ENCODE measurements at places on chromosomes 7 and 10. TPM values are rescaled to one million over a fixed set of nuclear protein-coding genes. Genes with fewer than 3 reads are reported as not detected.
A peak's percentile ranks its signal among the peaks of the same experiment; 100 is the strongest.

- DNase-seq: no peak
Measured at GRCh38 chr10:49778197-49778596, 16.1 kb upstream of the OGDHL start.

DNA sequence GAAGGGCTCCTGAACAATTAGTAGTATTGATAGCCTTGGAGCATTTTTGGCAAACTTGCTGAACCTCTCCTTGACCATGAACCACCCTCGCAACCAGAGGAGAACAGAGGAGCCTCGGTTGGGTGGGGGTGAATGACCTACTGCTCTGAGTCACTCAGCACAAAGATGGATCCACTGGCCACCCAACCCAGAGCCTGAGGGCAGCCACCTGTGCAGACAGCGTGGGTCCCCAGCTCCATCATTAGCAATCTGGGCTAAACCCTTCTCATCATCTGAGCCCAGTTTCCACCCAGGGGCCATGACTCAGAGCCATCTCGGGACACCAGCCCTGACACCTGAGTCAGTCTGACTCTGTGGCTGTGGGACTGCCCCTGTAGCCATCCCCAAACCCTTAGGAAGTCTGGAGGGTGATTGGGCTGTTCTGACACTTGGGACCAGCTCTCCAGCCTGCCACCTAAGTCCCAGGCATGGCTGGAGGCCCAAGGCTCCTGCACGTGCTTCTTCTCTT lies 171.8 kb upstream of the GPR26 start:
- DNase-seq: no peak

DNA sequence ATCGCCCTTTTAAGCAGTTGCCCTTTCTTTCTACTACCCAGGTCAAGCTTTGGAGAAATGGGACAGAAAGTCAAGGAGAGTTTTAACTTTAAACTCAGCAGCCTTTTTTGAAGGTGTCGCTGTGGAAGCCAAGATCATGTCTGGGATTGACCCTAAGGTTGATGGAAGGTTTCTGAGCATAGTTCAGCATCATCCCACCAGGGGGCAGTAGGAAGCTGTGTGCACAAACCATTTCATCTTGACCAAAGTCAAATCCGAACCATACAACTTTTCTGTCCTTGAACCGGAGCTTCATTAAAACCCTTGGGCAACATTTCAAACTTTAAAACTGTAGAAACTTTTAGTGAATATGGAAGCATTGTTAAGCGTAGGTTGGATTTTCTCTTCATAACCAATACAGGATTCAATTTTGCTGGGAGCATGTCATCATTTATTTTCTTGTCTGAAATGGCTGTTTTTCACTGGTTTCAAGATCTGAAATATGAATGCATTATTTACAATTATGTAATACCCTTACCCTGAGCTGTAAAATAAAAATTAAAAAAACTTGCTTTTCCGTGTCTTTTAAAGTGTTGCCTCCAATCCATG lies 214.4 kb upstream of the KIAA1217 start:
- peak; percentile 20 for DNase-seq

- DNase-seq: peak; percentile 74
Measured at GRCh38 chr7:141072548-141073172, 1.2 kb upstream of the TMEM178B start.

GRCh38 chr10:124222988-124223710 lies 129.8 kb upstream of the CHST15 start:
- DNase-seq: no peak

Gene NEURL1
- 1.5 TPM for total RNA-seq

All from astrocyte (in vitro differentiated cells and primary cell).